NCI-H1436 treated with DMSO at 0.1 percent for 48 hours (cell line): ENCODE measurements at places on chromosomes 7 and 10.

DNA sequence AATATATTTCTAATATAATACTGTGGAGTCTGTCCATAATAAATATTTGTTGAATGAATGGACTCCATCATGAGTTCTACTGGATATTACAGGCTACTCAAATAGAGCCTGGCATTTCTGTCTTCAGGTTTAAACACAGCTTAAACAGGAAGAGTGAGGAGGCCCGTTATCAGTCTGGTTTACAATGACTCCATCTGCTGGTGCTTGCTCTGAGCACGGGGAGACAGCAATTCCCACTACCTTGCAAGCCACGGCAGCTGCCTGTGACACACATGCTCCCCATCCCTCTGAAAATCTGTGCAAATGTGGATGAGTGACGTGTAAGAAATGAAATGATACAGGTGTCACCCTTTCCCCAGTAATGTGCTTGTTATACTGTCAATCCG, 293.5 kb upstream of the IMMP2L start:
- no peak for DNase-seq

GRCh38 chr7:20737840-20738448, 48.7 kb downstream of the SP8 start:
- no peak for DNase-seq

GRCh38 chr10:62214364-62214874, 54.2 kb downstream of the RTKN2 start:
- DNase-seq: no peak

- no peak for DNase-seq
Measured at GRCh38 chr10:79093658-79094411, 25.1 kb downstream of the ZMIZ1 start.

DNA sequence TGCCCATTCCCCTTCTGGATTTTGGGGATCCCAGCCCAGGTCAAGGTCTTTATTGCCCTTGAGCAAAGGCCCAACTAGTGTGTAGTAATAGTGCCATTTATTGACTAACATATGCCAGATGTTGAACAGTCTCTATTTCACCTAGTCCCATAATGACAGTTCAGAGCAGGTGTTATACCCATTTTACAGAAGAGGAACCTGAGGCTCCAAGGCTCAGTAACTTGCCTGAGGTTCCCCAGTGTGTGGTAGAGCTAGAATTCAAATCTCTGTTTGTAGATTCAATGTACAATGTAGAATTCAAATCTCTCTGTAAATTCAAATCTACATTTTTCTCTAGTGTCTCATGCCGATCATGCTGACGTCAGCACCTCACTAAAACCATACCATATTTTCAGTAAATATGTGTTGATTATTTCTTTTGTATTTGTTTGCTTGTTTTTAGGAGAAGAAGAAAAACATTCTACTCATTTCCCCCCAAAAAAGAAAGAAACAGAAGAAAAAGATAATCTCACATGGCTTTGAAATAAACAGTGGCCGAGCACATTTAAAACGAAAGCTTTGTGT, 329.7 kb downstream of the PRPF18 start:
- DNase-seq: no peak

DNA sequence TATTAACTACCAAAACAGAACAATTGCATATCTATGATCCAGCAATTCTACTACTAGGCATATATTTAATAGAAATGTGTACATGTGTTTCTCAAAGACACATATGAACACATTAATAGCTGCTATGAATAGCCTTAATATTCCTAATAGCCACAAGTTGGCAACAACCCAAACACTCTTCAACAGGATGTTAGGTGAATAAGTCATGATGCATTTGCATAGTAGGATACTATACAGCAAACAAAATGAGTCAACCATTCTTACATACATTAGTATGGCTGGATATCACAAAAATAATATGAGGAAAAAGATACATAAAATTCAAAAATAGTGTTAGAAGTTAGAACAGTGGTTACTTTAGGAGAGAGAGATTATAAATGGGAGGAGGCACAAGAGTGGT, 26.8 kb upstream of the ZNF746 start:
- DNase-seq: no peak

- DNase-seq: no peak
Measured at GRCh38 chr7:144854839-144855424, 19.1 kb upstream of the TPK1 start.

- DNase-seq: no peak
Measured at GRCh38 chr10:83432261-83433045, 706.9 kb upstream of the GHITM start.

- DNase-seq: no peak
Measured at GRCh38 chr7:43808410-43808809, 49.9 kb downstream of the BLVRA start.

DNA sequence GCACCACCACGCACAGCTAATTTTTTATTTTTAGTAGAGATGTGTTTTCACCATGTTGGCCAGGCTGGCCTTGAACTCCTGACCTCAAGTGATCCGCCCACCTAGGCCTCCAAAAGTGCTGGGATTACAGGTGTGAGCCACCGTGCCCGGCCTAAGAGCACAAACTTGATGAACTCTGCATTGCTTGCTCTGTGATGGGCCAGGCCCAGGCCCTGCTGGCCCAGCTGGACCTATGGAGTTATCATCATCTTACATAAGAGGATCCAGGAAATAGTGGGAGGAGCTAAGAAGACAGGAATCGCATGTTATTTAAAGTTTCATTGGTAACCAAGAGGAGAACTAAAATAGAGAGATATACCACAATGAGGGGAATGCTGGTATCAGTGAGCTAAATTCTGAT, 86.9 kb downstream of the DAGLB start:
- no peak for DNase-seq

GRCh38 chr7:143239813-143240212, 18.0 kb downstream of the TAS2R40 start:
- no peak for DNase-seq

- DNase-seq: no peak
Measured at GRCh38 chr7:54823776-54824175, 64.8 kb upstream of the SEC61G start.

GRCh38 chr7:106866298-106867281, 1.5 kb downstream of the PIK3CG start:
- DNase-seq: no peak

DNA sequence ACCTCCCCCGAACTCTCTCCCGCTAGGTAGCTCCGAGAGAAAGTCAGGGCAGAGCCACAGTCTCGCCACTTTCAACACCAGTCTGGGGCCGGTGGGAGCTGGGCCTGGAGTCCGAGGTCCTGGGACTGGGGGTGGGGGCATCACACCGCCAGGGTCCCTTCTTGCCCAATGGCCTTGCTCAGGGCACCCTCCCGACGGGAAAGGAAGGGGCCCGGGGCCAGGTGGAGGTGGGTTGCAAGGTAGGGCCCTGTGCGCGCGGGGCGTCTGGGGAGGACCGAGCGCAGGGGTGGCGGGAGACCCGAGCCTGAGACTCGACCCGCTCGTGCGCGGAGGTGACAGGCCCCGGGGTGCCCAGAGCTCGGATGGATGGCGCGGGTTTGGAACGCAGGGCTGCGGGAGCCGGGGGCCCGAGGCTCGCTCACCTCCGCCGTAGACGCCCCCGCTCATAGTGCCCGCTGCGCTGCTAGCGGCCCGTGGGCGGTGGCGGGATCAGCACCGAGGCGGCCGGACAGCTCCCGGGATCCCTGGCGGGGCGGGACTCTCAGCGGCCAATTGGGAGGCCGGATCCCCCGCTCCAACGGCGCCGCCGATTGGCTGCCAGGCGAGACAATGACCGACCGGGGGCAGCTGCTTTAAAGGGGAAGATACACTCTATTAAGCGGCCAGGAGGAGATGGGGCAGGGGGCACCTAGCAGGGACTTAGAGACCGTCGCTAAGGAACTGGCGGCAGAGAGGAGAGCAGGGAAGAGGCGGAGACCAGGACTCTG, at the start of gene ACTL6B:
Gene ACTL6B (minus strand): TSS at position 541 of the 767 bp plus-strand sequence. CDS start 94 bp downstream, at position 447.
- DNase-seq: peak; percentile 43

GRCh38 chr10:24690961-24691512, 32.6 kb downstream of the ARHGAP21 start:
- no peak for DNase-seq

DNA sequence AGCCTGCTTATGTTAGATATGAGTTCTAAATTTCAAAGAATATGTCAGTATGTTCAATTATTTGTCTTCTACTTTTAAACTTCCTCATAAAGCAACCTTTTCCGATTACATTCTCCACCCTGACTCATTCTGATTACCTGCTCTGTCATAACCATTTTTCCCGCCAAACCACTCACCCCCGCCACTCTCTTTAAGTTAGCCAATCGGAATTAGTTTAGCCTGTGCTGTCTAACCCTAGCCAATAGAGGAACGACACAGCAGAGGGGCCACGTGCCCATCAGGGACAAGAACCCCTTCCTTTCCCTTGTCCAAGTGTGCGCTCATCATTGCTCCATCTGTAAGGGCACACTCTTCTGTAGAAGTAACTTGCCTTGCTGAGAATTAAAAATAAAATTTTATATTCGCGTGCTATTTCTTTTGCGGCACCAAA, 91.4 kb downstream of the CCDC71L start:
- no peak for DNase-seq
